ENCODE measurements at places on chromosomes 12 and 14.
A peak's percentile ranks its signal among the peaks of the same experiment; 100 is the strongest.

DNA sequence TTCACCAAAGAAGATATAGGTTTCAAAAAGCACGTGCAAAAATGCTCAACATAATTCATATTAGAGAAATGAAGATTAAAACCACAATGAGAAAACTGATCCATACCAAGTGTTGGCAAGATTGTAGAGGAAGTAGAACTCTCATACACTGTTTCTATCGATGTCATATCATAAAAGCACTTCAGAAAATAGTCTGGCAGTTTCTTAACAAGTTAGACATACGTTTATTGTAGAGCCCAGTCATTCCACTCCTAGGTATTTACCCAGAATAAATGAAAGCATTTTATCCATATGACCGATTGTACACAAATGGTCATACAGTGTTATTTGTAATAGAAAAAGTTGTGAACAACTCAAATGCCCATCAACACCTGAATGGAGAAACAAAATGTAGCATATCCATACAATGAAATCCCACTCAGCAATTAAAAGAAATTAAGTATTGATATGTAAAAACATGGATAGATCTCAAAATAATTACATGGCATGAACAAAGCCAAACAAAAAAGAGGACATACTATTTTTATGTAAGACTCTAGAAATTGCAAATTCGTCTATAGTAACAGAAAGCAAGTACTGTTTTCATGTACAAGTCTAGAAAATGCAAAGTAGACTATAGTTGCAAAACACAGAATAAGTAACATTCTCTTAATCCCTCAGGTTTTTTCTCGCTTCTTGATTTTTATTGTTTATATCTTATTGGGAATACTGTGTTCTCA is 41.0 kb downstream of the USP15 start:
- no peak for DNase-seq

DNA sequence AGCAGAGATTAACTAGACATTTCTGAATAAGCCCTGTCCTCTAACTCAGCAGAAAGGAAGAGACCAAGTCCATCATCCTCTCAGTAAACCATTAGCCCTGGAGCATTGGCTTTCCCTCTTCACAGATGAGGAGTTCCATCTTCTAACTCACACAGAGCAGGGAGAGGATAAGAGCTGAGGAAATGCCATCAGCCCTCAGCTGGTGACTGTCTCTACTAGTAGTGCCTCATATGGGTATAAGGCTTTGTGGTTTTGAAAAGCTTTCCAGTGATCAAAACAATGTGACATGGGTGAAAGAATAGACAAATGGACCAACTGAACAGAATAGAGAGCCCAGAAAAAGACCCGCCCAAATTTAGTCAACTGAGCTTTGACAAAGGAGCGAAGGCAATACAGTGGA is 197.2 kb upstream of the NUDT4 start:
- no peak for DNase-seq

DNA sequence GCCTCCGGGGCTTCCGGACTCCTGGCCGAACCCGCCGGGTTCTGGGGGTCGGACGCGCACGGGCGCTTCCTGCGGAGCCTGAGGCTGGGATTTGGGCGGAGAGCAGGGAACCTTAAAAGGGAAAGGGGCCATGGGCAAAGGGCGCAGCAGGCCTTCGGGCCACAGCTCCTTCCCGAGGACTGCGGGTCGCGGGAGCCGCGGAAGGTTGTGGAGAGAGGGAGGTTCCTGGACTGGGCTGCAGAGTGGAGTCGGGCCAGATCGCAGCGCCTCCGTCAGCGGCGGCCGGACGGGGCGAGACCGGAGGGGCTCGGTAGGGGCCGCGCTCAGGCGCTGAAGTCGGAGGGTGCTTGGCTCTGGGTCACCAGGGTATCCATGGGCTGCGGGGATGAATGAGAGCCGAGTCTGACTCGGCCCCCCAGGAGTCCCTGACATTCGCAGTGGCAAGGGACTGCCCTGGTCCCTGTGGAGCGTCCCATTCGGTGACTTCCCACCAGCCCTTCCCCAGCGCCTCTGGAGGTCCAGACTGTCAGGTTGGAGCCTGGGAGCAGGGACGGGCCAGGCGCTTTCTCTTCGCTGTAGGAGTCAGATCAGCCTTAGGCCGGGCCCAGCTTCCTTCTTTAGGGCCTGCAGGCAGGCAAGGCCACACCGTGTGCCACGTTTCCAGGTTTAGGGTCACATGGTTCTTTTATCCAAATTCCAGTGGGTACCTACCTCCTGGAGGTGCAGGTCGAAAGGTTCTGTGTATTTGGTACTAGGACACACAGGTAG is 938 bp upstream of the SLC25A29 start:
- DNase-seq = no peak

DNA sequence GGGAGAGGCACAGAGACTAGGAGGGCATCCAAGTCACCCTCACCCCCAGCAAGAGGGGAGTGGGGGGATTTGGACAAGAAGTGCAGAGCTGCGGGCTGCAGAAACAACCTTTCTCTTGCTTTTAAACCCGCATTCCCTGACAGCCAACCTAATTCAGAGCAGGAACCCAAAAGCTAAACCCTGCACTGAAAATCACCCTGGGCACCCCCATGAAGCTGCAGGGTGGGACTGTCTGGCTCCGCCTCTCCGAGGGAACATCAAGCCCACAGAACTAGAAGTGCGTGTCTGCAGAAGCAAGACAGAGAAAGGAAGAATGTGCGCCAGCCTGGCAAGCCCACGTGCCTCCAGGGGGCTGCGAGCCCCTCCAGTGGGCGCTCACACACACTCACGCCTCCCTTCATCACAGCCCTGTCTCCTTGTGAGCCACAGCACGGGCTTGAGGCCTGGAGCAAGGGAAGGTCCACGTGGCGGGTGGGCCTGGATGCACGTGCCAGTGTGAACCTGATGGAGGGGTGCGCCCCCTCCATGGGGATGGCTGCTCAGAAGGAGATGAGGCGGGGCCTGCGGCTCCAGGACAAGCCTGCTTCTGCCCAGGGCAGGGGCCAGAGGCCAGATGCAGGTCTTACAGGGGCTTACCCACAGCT is 27.8 kb upstream of the PNMA1 start:
- no peak for DNase-seq

GRCh38 chr12:6827437-6827911 is 733 bp upstream of the P3H3 start:
- DNase-seq = no peak

GRCh38 chr12:109915171-109916040 is 15.3 kb downstream of the TCHP start:
- DNase-seq = no peak

- DNase-seq = peak; percentile 24
Measured at GRCh38 chr12:130031571-130032189, 127.9 kb upstream of the TMEM132D start.

DNA sequence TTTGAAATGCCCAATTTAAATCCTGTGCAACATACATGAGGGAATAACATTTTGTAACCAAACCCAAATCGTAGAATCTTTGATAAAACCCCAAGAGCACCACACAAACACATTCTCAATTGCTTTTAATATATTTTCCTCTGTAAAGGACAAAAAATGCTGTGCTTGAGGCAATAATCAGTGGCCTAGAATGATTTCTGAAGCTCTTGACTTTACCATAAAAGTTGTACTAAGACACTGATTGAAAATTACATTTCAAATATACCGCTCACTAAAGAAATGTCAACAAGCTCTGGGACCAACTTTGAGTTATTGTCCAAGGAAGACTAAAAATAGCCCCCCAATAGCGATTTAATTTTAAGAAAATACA is 1.5 kb downstream of the EML5 start:
- DNase-seq = no peak

DNA sequence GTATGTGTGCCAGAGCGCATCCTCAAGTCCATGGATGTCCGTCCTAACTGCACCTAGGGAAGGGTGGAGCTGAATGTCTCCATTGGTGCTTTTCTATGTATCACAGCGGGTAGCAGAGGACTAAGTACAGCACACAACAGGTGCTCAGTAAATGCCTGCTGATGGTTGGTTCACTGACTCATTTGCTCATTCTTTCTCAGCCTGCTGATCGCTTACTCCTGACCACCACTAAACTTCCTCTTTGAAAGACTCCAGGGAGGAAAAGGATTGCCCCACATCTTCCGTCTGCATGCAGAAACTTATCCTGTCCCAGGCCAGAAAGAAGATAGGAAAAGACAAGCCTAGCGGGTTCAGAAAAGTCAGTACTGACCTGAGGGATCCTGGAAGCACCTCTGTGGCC is 66.3 kb downstream of the B4GALNT3 start:
- no peak for DNase-seq

DNA sequence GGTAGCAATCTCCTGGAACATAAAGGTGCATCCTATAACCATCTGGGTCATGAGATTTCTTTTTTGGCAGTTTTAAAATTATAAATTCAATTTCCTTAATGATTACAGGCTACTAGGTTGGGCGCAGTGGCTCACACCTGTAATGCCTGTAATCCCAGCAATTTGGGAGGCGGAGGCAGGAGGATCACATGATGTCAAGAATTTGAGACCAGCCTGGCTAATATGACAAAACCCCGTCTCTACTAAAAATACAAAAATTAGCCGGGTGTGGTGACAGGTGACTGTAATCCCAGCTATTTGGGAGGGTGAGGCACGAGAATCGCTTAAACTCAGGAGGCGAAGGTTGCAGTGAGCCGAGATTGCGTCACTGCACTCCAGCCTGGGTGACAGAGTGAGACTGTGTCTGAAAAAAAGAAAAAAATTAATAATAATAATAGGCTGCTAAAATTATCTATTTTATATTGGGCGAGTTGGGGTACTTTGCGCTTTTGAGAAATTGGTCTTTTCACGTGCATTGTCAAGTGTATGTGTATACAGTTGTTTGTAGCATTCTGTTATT is 17.2 kb upstream of the ARF6 start:
- DNase-seq = no peak

- DNase-seq = no peak
Measured at GRCh38 chr12:23630524-23630923, 318.9 kb downstream of the SOX5 start.

GRCh38 chr14:85380881-85381280 is 149.1 kb upstream of the FLRT2 start:
- DNase-seq = no peak

GRCh38 chr12:46404225-46404631 is 31.7 kb upstream of the SLC38A2 start:
- DNase-seq = no peak

DNA sequence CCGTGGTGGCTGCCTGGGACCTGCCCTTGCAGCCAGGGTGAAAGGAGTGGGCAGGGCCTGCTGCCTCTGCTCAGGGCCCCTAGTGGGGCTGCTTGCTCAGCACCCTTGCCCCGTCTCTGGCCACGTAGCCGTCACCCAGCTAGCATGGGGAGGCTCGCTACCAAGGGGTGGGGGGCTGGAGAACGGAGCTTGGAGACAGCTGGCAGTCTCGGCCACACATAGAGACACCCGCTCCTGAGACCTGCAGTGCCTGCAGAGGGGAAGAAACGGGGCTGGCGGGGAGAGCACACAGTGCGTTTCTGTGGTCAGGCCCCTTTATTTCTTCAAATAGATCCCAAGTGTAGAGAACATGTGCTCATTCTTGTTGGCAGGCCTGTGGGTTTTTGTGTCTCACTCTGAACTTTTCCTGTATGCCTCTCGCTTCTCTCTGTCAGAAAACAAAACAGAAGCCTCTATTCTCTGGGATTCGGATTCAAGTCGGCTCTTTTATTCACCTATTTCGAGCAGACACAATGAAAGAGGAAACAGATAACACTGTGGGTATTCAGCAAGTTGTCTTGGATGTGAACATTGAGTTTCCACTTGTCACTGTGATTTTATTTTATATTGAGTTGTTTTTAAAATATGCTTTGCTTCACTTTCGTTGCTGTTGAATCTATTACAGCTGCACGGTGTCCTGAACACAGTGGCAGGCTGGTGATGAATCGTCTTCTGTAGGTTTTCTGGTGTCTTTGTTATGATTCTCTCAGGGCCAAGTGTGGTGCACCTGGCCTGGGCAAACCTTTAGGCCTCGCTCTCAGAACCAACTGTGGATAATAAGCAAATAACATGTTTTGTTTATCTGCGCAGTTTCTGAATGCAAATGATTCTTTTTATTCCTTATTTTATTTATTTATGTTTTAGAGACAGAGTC is 26.5 kb downstream of the PACS2 start:
- DNase-seq = no peak

GRCh38 chr14:94671870-94672444 is 59.8 kb downstream of the SERPINA3 start:
- DNase-seq = no peak

- no peak for DNase-seq
Measured at GRCh38 chr14:57692671-57693070, 173.2 kb downstream of the SLC35F4 start.

DNA sequence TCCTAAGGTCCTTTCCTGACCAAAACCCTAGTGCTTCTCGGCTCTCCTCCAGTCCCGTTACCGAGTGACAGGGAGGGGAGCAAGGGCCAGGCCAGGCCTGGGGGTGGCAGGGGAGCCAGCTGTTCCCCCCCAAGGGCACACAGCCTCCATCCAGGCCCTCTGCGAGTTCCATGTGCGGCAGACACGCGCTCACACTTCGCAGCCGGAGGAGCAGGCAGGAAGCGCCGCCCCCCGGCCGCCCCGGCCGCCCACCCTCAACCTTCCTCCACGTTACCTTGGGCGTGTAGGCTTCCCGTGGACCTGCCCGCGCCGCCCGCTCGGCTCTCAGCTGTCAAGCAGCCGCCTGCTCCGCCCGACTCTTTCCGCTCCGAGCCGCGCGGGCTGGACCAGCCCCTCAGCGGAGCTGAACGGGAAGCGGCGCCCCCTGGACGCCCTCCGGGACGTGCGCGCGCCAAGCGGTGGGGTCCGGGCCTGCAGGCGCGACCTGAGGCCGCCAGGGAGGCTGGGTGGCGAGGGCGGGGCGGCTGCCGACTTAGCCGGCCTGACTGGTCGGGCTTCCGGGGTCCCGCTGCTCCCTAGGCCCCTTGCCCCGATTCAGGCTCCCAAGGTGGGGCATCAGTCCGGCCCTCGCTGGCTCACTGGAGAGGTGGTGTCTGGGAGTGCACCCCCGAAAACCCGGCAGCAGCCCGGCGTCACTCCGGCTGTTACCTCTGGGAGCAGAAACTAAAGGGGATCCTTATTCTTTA is at the start of gene CRACR2A:
CRACR2A (minus strand) TSS at position 369 of the 746 bp plus-strand sequence. CDS start 56,110 bp downstream, outside the sequence.
- peak; percentile 70 for DNase-seq

DNA sequence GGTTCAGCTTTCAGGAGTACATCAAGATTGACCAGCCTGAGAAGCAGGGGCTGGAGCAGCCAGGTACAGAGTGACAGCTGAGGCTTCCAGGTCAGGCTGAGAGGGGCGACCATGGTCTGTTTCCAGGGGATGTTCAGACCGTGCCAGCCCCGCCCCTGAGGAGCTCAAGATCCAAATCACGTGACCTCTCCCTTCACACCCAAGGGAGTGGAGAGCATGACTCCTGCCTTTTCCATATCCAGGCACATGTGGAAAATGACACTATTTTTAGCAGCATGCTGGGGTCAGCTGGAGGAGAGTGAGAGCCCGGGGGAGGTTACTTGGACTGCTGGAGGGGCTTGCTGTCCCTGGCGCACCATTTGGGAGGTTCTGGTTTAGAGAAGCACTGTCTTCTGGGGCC is 92.7 kb downstream of the B4GALNT3 start:
- DNase-seq = no peak

DNA sequence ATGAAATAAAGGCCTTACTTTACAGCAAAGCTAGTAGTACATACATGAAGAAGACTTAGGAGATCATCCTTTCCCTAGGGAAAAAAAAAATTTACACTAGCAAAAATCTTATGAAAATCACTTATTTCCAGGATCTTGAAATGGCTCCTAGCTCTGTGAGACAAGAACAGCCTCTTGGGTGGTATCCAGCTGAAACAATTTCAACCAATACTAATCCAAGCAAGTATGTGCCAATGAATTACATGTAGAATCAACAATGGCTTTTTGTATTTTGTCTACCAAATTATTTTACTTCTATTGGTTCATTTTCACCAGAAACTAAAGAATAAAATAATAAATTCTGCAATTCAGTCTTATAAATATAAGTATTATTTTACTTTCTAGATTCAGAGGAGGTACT is 2.7 kb upstream of the SLCO1A2 start:
- no peak for DNase-seq

- no peak for DNase-seq
Measured at GRCh38 chr14:24785698-24786097, 151.7 kb upstream of the GZMB start.
